Stimulated activated CD4-positive, alpha-beta T cell treated with anti-CD3 and anti-CD28 coated beads, TNF-alpha, amount 100 ng/mL, for 1 hour (primary cell): ENCODE measurements at places on chromosomes 4 and X.

GRCh38 chr4:169931964-169932363 lies 94.2 kb downstream of the MFAP3L start:
- no peak for DNase-seq

- DNase-seq, result no peak
Observed at GRCh38 chr4:175443547-175443946, 368.5 kb downstream of the GPM6A start.

GRCh38 chr4:147940171-147940570 lies 208.3 kb downstream of the ARHGAP10 start:
- no peak for DNase-seq

DNA sequence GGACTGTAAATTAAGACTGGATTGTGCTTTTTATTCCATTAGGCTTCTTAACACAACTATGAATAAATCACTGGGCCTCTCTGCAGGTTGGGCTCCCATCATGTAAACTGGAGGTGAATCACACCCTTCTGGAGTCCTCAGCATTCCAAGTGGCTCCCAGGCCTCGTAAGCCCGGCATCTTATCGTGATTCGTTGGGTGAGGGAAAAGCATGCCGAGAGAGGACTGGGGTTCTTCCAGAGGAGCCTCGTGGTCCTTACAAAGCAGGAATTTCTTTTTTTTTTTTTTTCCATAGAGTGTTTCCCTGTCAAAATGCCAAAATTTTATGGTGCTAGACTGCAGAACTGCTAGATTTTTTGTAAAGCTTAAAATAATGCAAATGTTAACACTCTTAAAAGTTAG lies 20.0 kb downstream of the CLDN22 start:
- no peak for DNase-seq

DNA sequence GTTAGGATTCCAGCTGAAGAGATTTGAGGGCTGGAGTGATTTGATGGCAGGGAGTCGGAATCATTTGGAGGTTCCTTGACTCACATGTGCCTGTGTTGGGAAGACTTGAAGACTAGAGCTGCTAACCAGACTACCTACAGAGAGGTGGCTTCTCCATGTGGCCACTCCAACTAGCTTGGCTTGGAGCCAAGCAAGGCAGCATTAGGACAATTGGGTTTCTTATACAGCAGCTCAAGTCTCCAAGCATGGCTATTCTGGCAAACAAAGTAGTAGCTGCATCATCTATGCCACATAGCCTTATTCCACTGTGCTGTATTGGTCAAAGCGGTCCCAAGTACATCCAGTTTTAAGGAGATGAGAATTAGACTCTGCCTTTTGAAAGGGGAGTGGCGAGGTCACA lies 171.7 kb upstream of the SLC4A4 start:
- no peak for DNase-seq

DNA sequence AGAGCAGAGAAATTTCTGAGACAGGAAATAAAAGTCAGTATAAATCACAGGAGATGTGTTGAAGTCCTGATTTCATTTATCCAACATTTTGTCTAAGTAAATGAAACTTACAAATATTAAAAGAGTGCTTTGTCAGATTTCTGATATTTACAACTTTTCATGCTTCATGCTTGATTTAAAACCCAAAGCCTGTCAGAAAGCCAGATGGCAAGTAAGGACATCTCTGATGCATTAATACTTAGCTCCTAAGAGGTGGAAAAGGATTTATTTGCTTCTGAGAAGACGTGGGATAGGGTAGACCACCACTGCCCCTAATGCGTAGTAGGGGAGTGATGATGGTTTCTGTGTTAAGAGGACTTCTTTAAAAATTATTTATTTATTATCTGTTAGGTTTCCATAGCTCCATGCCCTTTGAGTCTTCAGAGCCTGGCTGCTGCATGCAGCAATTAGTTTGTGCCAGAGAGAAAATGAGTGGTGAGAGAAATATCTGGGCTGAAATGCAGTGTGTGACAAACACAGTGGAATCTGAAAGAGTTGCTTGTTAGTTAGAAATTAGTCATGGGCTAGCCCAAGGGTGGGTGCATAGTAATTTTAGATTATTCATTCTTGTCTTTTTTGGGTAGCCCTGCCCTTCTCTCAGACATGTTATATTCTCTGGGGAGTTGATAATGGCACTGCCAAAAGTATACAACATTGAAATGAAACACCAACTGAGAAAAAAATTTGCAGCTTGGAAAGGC lies 333.8 kb downstream of the C4orf33 start:
- DNase-seq, result no peak

GRCh38 chrX:66163849-66164411 lies at the start of gene HEPH:
HEPH (plus strand) TSS chrX:66164247; CDS start chrX:66170571, 6,324 bp downstream.
- no peak for DNase-seq

GRCh38 chr4:1629699-1630083 lies 54.4 kb downstream of the FAM53A start:
- DNase-seq, result no peak

GRCh38 chr4:141335166-141335565 lies 114.5 kb downstream of the ZNF330 start:
- no peak for DNase-seq

GRCh38 chrX:29903360-29903759 lies 312.0 kb upstream of the MAGEB2 start:
- no peak for DNase-seq

DNA sequence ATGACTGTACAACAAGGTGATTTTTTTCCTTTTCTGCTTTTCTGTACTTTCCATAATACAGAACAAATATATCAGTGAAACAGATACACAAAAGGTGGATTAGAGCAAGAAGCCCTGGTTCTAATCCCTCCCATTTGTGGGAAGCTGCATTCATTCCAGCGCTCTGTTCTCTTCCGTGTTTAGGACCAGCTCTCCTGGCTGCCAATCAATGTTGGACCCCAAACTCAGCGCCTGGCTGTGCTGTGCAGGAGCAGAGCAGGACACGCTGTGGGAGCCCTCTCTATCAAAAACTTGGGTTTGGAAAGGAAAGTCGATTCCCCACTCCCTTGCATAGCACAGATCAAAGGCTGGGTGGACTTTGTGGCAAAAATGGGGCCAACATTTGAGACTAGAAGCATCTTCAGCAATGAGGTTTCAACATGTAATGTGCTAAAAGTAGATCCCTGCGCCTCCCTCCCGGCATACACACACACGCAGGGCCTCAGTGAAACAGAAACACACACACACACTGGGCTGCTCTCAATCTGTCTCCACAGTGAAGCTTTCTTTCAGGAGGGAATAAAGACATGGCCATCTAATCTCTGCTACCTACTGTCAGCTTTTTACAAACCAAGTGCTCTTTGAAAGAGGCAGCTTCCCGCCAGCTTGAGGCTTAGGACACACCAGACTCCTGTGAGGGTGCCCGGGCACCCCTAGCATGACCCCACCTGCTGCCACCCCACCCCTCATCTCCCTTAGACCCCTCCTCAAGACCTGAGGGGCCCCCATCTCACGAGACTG lies 12.2 kb downstream of the WDR1 start:
- no peak for DNase-seq

DNA sequence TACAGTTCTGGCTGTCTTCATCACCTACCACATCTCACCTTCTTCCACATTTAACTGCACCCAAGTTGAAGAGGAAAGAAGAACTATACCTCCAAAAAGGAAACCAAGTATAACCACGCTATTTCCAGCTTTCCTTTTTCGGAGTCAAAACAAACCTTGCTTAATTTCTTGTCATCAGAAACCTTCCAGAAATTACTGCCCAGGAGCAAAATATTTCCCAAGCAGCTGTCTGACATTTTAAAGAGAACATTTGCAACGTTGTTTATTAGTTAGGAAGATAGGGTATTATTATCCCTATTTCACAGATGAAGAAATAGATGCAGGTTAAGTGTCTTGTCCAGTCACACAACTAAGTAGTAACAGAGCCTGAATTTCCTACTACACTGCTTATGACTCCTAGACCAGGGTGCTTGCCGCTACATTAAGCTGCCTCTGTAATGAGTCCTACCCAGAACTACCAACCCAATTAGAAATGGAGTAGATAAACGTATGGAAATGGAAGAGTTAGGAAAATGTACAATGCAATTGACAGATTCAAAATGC lies 2.2 kb upstream of the ACSL4 start:
- DNase-seq, result no peak

DNA sequence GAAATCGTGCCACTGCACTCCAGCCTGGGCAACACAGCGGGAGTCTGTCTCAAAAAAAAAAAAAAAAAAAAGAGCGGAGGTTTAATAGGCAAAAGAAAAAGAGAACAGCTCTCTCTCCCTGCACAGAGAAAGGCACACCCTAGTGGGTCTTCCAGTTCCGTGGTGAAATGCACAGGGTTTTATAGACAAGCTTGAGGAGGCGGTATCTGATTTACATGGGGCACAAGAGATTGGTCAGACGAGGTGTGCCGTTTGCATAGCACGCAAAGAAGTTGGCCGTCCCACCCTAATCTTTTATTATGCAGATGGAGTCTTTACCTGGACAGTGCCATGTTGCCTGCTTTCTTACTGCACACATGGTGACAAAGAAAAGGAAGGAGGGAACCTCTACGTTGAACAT lies 33.5 kb upstream of the REST start:
- no peak for DNase-seq

GRCh38 chrX:40734971-40735324 lies 394 bp downstream of the MED14 start:
- no peak for DNase-seq

DNA sequence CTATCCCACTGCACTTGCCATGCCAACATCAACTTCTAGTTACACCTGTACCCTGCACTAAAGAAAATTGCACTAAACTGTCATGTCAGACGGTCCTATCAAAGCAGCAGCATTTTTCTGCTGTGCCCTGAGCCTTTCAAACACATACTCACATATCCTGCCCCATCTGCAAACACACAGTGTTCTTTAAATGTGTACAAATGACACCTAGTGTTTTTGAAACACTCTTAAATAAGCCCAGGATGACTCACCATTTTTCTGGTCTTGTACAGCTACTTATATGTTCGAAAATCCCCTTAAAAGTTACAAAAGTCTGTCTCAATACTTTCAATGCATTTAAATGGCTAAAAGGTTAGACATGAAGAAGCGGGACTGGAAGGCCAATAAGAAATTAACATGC lies 346.7 kb upstream of the PPARGC1A start:
- no peak for DNase-seq

DNA sequence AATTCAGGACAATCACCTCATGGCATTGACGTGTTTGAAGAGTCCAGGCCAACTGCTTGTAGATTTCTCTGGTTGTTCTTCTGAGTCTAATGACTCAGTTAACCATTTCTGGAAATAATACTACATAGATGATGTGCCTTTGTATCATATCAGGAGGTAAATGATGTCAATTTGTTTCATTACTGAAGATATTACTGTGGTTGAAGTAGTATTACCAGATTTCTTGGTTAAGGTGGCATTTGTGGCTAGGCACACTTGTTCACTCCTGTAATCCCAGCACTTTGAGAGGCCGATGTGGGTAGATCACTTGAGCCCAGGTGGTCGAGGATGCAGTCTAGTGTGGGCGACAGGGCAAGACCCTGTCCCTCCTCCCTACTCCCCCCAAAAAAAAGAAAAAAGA lies 15.7 kb downstream of the RPL9 start:
- DNase-seq, result no peak

DNA sequence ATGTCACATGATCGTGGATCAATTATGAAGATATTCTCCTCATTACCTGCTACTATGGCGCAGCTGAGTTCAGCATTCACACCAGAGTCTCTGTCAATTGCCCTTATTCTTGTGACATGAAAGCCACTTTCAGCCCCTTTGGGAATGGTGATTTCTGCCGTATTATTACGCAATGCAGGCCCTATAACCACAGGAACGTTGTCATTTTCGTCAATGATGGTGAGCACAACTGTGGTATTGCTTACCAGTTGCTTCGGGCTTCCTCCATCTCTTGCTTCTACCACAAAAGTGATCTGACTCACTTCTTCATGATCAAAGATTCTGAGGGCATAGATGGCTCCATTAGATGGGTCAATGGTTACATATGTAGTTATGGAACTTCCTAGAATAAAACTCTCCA lies 2.1 kb downstream of the PCDH18 start:
- DNase-seq, result no peak

GRCh38 chr4:52949336-52949735 lies 87.2 kb downstream of the RASL11B start:
- DNase-seq, result no peak

DNA sequence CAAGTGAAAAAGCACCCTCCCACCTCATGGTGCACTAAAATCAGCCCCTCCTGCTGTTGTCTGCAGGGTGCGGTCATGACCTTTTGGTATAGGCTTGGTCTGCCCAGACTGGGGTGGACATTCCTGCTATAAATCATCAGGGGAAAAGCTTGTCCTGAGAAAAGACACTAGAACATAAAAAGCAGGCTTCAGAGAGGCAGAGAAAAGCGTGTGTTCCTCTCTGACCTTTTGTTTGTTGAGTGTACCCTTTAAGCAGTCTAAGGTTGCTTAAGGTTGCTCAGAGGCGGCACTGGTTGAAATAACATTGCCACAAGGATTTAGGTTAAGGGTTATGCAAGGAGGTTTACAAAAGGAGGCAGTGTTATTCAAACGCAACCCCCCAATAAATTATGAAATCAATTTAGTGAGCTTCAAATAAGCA lies 43.5 kb downstream of the CCDC158 start:
- DNase-seq, result no peak

GRCh38 chr4:99803566-99804101 lies 13.0 kb upstream of the DAPP1 start:
- no peak for DNase-seq

DNA sequence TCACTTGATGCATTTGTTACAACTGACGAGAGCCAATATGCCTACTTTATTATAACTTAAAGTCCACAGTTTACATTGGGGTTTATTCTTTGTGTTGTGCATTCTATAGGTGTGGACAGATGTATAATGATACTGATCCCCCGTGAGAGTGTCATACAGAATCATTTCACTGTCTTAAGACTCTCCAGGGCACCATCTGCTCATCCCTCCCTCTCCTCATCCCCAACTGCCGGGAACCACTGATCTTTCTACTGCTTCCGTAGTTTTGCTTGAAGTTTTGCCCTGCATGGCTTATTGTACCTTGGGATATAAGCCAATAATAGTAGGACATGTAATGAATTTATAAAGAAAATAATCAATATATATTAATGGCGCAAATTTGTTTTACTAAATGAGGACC lies 137.8 kb upstream of the MSX1 start:
- no peak for DNase-seq

GRCh38 chrX:22533898-22534297 lies 261.2 kb downstream of the CBLL2 start:
- DNase-seq, result no peak

DNA sequence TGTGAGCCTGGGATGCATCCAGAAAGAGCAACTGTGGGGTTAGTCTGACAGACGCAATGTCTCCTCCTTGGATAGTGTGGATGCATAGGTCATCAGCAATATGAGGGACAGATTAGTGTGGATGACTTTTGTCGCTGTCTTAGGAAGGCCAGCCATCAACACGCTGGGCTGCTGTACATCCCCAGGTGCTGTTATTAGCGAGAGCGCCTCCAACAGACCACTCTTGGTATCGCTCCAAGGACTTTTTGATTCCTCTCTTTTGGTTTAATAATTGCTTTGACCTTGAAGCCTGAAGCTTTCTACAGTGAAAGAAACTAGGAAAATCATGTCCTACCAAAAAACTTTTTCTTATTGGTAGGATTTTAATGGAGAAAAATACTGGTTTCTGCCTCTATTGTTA lies 76.7 kb downstream of the TMEM131L start:
- no peak for DNase-seq

GRCh38 chr4:25654971-25655963 lies at the start of gene SLC34A2:
SLC34A2 (plus strand) TSS chr4:25655851; CDS start chr4:25662501, 6,650 bp downstream.
- no peak for DNase-seq

GRCh38 chr4:147578051-147578476 lies 39.1 kb upstream of the TMEM184C start:
- no peak for DNase-seq

GRCh38 chrX:14027511-14028019 lies 2.1 kb downstream of the GEMIN8 start:
- no peak for DNase-seq
